ENCODE measurements at places on chromosomes 3 and 15.
A peak's percentile ranks its signal among the peaks of the same experiment; 100 is the strongest.

GRCh38 chr3:25843332-25843731, 53.4 kb downstream of the OXSM start:
- no peak for DNase-seq

- no peak for DNase-seq
These were observed 81.2 kb downstream of the FAM43A start for GRCh38 chr3:194766845-194767244.

DNA sequence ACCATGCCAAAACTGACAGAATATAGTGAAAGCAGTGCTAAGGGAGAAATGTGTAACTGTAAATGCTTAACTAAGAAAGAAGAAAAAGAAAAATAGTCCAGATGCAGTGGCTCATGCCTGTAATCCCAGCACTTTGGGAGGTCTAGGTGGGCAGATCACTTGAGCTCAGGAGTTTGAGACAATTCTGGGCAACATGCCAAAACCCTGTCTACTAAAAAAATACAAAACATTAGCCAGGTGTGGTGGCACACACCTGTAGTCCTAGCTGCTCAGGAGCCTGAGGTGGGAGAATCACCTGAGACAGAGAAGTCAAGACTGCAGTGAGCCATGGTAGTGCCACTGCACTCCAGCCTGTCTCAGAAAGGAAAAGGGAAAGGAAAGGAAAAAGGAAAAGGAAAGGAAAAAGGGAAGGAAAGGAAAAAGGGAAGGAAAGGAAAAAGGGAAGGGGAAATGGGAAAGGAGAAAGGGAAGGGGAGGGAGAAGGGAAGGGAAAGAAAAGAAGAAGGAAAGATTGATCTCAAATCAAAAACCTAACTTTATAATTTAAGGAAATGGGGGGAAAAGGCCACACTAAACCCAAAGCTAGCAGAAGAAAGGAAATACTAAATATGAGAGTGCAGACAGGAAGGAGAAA, 20.3 kb downstream of the C3orf33 start:
- no peak for DNase-seq

DNA sequence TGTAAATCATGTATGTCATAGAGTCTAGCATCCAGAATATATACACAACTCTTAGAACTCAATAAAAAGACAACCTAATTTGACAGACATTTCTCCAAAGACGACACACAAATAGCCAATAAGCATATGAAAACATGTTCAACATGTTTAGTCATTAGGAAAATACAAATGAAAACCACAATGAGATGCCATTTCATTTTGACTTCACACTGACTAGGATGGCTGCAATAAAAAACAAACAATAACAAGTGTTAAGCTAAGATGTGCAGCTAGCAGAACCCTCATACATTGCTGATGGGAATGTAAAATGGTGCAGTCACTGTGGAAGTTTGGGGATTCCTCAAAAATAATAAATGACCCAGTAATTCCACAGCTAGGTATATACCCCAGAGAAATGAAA, 16.4 kb downstream of the SPG11 start:
- DNase-seq, result no peak

- DNase-seq, result no peak
These were observed 52.4 kb downstream of the TRPM1 start for GRCh38 chr15:31049111-31049510.

- no peak for DNase-seq
These were observed 65.6 kb downstream of the NIPA2 start for GRCh38 chr15:22903961-22904534.

DNA sequence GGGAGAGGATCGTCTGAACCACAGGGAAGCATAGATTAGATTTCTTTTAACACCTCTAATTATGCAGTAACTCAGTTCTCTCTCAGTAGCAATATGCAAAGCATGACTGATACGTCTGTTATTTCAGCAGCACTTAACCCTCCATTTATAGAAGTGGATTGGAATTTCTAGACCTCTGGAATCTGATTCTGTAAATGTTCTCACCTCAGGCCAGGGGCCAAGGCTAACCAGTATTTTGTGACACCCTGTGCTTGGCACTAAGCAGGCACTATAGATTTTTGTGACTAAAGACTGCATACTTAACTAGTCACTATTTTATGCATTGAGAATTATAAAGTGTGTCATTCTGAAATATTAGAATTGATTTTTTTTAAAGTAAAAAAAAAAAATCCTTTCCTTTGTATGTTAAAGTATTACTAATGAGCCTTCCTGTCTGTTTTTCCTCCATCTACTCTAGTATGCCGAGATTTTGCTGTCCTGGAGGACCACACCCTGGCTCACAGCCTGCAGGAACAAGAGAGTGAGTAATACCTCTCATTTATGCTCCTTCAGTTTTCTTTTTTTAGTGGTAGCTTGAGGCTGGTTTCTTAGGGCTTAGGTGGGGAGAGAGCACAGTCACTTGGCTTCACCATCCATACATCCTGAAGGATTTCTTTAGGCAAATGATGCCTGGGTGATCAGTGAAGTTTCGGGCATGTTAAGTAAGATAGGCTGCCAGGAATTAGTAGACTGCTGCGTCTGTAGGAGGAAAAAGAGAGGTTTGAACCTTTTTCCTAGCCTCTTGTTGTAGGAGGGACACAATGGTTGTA, 26.5 kb upstream of the UTS2B start:
- peak; percentile 41 for DNase-seq

GRCh38 chr15:101558221-101558941, 68.9 kb upstream of the PCSK6 start:
- no peak for DNase-seq

GRCh38 chr15:62118520-62119226, 46.4 kb downstream of the C2CD4B start:
- DNase-seq, result no peak

- DNase-seq, result no peak
These were observed 244.5 kb downstream of the OCA2 start for GRCh38 chr15:27854601-27855000.

DNA sequence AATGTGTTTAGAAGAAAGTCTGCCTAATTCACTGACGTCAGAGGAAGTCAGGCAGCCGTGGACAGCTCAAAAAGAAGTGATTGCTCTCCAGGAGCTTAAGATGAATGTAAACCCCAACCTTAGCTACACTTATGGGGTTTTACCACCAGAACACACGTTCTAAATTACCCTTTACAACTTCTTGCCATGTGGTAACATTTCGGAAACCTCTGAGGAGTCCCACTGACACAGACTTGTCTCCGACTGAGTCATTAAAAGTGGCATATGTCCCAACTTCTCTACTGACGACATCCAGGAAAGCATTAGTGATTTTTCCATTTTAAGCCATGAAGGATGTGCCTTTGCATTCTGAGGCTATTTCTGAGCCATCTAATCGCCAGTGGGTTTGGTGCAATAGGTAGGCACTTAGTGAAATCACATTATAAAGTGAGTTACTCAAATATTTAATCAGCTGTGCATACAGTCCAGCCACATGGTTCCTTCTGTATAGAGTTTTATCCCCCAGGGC, 32.4 kb downstream of the C2CD4A start:
- DNase-seq, result no peak

GRCh38 chr15:45094358-45094730, 19.6 kb downstream of the DUOX2 start:
- no peak for DNase-seq

GRCh38 chr3:33312361-33312760, 35.1 kb downstream of the FBXL2 start:
- no peak for DNase-seq

- DNase-seq, result no peak
These were observed 36.2 kb downstream of the ZNF589 start for GRCh38 chr3:48276911-48277641.

GRCh38 chr3:53300826-53301225, 45.0 kb upstream of the TKT start:
- no peak for DNase-seq

- no peak for DNase-seq
These were observed 1.8 kb downstream of the ADAMTS17 start for GRCh38 chr15:100339999-100340398.

GRCh38 chr15:58185439-58185838, 47.3 kb downstream of the AQP9 start:
- DNase-seq, result peak; percentile 20

GRCh38 chr3:138300647-138301046, 29.0 kb downstream of the NME9 start:
- DNase-seq, result no peak

DNA sequence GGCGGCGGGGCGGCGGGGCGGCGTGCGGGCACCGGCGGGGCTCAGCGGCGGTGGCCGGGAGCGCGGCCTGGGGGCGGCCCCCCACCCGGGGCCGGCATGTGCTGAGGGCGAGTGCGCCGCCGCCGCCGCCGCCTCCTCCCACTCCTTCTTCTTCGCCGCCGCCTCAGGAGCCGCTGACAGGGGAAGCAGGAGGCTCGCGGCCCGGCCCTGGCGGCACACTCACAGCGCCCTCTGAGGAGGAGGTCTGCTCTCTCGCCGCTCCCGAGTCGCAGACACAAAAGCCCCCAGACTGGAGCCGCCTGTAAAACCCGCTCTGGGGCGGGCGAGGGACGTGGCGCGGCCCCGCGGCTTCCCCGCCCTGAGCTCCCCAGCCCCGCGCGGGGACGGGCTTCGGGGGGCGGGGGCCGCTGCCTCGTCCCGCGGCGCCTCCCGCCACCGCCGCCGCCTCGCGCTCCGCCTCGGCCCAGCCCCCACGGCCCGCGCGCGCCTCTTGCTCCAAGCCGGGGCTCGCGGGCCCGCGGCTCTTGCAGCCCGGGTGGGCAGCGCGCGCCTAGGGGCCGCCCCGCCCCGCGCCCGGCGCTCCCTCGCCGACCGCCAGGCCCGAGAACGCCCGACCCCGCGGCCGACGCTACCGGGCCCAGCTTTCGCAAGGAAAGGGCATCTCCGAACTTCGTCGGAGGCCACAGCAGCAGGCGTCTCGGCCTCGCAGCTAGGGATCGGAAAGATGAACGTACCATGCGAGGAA, at the start of gene PYGO1:
PYGO1 (minus strand) TSS at position 276 of the 745 bp plus-strand sequence. CDS start 462 bp downstream, outside the sequence.
- DNase-seq, result peak; percentile 24

DNA sequence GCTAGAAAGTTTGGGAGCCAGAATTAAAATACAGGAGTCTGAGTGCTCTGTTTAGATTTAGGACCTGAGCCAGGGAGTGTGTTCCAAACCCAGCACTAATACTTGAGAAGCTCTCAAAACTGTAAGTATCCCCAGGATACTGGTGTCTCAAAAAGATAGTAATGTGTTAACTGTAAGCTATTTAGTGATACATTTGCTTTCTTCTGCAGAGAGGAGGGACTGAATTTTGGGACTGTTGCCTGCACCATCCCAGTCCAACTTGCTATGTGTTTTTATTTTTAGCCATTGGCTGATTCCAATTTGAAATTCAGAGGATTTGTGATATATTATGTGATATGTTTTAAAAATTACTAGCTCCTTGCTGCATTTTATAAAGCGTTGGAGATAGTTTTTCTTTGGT, 31.5 kb downstream of the UBE2E1 start:
- DNase-seq, result no peak

DNA sequence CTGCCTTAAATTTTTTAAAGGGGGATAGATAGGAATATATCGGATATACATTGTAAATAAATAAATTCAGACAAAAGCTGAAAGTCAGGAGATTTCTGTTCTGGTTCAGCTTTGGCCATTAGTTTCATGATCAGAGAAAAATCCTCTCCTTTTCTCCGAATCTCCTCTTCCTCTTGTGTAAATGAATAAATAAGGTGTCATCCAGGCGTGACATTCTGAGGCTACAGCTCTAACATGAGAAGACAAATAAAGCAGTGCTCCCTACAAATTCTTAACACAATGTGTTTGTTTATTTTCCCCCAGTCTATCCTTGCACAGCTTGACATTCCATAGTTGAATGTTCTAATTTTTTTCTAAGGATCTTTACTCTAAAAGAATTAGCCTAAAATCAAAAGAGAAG, 9.4 kb upstream of the MB21D2 start:
- DNase-seq, result no peak

DNA sequence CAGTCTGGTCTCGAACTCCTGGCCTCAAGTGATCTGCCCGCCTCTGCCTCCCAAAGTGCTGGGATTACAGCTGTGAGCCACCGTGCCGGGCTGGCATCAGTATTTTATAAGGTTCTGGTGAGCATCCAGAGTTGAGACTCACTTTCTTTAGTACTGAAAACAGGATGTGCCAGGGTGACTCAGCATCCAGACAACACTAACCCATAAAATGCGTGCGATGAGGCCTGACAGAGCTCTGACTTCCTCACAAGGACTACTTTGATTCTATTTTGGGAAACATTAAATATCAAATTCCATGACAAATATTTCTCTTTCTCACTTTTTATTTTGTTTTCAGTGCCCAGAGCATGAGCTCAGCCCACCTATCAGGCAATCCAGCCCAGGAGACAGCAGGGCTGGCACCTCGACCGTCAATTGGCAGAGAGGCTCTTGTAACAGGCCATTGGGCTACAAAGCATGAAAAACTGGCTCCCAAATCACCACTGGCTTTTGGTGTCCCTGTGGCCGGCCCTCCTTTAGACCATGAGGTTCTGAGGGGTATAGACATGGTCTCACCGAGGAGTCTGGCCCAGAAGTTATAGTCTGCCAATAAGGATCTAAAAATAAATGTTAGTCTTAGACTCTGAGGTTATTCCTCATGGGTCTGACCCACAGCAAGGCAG, 75.0 kb downstream of the FEM1B start:
- DNase-seq, result peak; percentile 73

DNA sequence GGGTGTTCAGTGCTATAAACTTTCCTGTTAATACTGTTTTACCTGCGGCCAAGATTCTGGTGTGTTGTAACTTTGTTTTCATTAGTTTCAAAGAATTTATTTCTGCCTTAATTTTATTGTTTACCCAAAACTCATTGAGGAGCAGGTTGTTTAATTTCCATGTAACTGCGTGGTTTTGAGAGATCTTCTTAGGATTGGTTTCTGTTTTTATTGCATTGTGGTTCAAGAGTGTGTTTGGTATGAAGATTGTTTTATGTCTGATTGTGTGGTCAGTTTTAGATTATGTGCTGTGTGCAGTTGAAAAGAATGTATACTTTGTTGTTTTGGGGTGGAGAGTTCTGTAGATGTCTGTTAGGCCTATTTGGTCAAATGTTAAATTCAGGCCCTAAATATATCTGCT, 133.5 kb upstream of the GALNT15 start:
- no peak for DNase-seq

DNA sequence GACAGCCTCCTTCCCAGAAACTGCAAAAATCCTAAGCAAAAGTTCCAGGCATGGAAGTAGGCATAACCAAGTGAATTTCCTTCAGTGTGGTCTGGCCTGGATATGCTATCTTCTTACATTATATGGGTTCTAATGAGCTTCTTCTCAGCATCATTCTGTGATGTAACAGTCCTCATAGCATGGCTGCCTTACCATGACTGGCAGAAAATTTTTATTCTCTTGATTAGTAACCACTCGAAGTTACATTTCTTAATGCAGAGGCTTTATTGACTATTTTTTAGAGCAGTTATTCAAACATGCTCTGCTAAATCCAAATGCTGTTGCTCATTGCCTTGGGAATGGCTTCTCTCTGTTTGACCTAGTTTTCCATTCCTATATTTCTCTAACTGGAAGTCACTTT, 21.1 kb upstream of the CPNE4 start:
- DNase-seq, result no peak

DNA sequence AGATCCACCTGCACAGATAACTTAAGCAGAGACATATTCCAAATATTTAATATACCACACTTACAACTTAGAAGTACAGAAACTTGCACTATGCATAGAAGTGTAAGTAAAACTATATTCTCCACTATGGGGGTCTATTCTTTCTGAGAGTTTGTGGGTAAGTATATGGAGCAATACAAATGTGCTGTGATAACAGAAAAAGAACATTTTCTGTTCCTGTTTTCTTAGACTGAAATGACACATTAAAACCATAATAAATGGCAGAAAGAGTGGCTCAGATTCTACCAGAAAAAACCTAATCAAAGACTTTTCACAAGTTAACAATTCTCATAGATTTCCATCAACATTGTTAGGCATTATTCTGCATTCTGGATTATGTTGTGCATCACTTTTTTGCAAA, 96.6 kb upstream of the WNT7A start:
- DNase-seq, result no peak

- DNase-seq, result no peak
These were observed 328.4 kb upstream of the NECTIN3 start for GRCh38 chr3:110743202-110743601.
